AG08396 (cell line): ENCODE measurements at places on chromosomes 3 and 15.

DNA sequence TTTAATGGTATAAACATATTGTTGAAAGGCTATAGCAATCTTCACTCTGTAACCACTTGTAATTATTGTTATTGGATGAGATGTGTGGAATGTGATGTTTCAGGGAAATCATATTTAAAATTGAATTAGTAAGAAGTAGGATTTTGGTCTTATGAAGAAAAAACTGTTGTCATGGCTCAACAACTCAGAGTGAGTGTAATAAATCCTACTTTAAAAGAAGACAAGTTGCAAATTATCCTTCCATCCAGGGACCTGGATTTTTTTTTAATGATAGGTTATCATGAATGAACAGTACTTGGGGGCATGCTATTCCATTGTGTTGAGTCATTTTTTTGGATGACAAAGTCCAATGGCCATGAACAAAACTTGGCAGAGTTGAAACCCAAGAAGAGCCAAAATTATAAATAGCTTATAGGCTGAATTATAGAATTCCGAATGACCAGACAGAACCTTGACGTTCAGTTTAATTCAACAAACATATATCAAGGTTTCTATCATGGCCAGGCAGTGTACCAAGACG lies 625.5 kb upstream of the ZNF717 start:
- no peak for DNase-seq

- DNase-seq: no peak
These were observed 243.6 kb downstream of the ZIC1 start for GRCh38 chr3:147652651-147653366.

DNA sequence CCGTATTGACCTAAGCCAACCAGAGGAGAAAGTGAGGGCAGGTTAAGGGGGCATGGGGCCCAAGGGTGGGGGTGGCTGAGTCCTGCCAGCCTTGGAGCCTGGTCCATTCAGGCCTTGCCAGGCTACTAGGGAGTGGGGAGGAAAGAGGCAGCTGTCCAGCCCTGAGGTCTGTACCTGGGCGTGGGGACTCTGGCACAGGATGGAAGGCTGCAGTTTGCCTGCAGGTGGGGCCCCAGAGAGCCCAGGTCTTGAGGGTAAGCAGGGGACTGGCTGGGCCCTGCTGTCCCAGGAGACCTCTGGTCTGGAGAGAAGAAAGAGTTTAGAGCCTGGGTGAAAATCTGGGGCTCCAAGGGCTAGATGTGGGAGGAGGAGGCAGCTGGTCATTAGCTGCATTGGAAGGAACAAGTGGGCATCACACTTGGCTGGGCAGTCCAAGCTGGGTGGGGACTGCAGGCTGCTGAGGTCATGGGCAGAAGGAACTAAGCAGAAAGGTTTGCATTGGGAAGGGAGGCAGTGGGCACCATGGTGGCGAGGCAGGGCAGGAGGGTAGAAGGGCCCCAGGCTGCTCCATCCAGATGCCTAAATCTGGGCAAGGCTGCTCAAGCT lies 108.4 kb downstream of the OXNAD1 start:
- no peak for DNase-seq

- no peak for DNase-seq
These were observed 12.3 kb upstream of the MFSD1 start for GRCh38 chr3:158789592-158789991.

- DNase-seq: no peak
These were observed 44.7 kb downstream of the FBLN2 start for GRCh38 chr3:13593615-13594014.

GRCh38 chr3:141680620-141681389 lies 57.3 kb upstream of the RNF7 start:
- no peak for DNase-seq

DNA sequence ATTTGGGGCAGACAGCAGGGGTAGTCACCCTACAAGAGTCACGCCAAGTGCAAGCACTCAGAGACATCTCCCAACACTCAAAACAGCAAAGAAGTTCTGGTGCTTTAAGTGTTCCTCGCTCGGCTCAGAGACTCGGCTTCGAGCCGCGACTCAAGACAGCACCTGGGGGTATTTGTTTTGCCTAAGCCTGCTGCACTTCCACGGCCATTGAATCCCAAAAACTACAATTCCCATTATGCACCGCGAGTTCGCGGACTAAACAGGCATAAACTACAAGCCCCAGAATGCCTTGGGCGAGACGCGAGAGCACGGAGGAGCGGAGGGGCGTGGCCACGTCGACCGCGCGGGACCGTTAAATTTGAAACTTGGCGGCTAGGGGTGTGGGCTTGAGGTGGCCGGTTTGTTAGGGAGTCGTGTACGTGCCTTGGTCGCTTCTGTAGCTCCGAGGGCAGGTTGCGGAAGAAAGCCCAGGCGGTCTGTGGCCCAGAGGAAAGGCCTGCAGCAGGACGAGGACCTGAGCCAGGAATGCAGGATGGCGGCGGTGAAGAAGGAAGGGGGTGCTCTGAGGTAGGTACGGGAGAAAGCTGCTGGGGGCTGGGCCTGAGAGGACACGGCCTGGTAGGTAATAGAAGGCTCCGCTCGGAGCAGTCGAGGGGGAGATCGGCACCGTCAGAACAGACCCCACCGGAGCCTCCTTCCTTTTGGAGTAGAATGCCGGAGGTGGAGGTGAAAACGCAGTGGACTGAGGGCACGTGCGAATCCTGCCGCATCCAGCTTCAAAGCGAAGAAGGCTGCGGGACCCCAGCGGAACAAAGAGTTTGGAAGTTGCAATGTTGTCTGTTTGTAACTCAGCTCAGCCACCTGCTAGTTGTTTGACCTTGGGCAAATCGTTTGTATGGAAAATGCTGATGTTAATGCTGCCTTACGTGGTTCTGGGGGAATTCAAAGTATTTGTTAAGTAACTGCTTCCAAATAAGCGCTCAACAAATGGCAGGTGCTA lies at the start of gene BUB1B:
BUB1B (plus strand) TSS at position 381 of the 1,000 bp plus-strand sequence; CDS start at position 533, 152 bp downstream.
- DNase-seq: peak; percentile 95

DNA sequence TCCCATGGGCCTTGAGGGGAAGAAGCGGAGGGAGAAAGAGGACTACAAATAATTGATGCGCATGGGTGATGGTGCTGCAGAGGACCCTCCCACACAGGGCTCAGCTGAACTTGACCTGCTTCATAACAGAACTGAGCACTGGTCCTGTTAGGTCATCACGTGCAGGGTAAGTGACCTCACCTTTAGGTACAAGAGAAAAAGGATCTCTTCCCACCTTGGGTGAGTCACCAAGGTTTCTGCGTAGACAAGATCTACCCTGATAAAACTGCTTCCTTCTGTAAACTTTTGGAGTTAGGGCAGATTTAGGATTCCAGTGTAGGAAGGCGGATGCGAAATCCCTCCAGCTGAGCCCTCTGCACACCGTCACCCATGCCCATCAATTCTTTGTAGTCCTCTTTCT lies 67.1 kb downstream of the FEM1B start:
- DNase-seq: no peak

DNA sequence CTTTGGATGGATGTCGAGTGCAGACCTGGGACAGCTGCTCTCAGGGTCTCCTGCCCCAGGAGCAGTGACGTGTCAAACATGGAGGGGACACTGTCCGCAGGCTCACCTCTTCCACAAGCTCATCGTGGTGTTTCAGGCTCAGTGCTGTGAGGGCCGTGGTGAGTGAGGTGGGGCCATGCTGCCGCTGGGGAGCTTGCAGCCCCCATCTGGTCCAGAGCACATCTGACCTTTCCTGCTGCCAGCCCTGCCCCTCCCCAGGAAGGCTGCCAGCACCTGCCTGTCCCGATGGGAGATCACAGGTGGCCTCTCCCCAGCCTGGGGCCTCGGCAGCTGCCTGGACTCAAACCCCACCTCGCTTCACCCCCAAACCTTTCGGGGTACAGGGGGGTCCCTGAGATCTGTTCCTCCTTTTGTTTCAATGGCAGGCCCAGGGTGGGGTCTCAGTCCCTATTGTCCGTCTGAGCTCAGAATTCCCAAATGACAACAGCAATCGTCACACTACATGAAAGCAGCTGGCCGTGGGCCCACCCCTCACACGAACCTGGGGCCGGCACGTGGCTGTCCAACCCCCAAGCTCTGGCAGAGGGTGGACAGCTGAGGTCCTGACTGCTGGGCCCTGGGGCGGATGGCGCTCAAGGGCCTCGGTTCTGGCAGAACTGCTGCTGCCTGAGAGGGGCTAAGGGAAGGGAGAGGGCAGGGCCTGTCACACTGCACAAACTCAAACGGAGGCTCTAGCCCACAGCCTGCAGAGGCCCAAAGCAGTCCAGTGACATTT lies 65.0 kb upstream of the RPL32 start:
- DNase-seq: no peak
